ENCODE measurements at places on chromosomes 11 and 22. TPM values are rescaled to one million over a fixed set of nuclear protein-coding genes. Genes with fewer than 3 reads are reported as not detected.

DNA sequence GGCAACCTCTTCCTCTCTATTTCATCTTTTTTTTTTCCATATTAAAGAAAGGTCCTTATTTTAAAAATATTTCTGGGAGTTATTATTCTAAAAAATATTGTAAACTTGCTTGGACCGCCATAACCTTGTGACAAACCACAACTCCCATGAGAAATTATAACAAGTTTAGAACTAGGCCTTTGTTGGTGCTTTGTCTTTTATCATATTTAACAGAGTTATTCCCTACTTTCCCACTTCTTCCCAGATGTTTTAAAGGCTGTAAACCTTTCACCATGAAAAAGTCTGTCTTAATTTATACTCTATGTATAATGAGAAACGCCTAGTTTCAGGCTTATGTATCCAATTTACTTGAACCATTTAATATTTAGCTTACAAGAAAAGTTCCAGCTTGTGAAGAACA lies 3.7 kb downstream of the CTSC start:
- no peaks in the 10 kb centered on the region for H3K4me1 ChIP-seq
- no peaks in the 10 kb centered on the region for H3K27me3 ChIP-seq

- 0 out of 2 replicates have a peak, but pooled peaks cover 3% of the 10 kb centered on the region for H3K27me3 ChIP-seq
- peak; percentile 1 for DNase-seq
- H3K4me1 ChIP-seq: peaks cover 9% of the 10 kb centered on the region
- H3K27ac ChIP-seq: no peak overlapping the region
- H3K4me3 ChIP-seq: no peak overlapping the region
Measured at GRCh38 chr22:23067691-23068090, 2.6 kb upstream of the GNAZ start.

DNA sequence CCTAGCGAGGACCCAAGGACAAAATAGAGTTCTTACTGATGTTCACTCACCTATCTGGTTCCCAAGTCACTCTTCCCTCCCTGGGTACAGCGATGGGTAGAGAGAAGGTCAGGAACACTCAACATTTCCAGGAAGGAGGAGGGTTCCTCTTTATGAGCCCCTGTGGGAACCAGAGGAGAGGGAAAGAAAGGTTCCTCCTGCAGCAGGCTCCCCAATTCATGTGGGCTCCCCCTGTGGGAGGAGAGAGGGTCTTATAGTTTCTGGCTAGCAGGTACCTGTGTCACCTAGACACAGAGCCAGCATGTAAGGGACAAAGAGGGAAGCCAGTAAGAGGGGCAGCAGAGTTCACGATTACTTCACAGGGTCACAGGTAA lies 93.5 kb downstream of the DBX1 start:
- H3K36me3 ChIP-seq: peaks cover 88% of the 10 kb centered on the region
- no peak overlapping the region for H3K27ac ChIP-seq
- no peaks in the 10 kb centered on the region for H3K27me3 ChIP-seq
- DNase-seq: no peak
- H3K4me1 ChIP-seq: peaks cover 9% of the 10 kb centered on the region

DNA sequence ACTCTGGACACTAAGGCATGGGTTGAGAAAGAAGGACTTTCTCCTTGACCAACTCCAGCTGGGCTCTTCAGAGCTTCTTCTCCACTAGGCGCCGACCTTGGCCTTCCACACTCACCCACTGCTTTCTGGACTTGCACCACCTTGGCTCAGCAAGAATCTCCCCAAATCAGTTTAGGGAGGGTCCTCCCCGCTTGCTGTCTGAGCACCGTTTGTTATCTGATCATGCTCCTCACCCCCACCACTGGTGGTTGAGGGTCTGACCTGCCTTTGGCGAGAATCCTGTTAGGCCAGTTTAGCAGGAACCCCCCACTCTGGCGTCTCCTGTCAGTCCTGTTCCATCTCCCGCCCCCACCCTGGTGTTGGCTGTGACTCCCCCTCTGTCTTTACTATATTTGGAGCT lies 10.4 kb downstream of the APOL2 start:
- no peaks in the 10 kb centered on the region for H3K36me3 ChIP-seq
- no peak overlapping the region for H3K27ac ChIP-seq
- no peaks in the 10 kb centered on the region for H3K4me1 ChIP-seq
- H3K27me3 ChIP-seq: no peaks in the 10 kb centered on the region

DNA sequence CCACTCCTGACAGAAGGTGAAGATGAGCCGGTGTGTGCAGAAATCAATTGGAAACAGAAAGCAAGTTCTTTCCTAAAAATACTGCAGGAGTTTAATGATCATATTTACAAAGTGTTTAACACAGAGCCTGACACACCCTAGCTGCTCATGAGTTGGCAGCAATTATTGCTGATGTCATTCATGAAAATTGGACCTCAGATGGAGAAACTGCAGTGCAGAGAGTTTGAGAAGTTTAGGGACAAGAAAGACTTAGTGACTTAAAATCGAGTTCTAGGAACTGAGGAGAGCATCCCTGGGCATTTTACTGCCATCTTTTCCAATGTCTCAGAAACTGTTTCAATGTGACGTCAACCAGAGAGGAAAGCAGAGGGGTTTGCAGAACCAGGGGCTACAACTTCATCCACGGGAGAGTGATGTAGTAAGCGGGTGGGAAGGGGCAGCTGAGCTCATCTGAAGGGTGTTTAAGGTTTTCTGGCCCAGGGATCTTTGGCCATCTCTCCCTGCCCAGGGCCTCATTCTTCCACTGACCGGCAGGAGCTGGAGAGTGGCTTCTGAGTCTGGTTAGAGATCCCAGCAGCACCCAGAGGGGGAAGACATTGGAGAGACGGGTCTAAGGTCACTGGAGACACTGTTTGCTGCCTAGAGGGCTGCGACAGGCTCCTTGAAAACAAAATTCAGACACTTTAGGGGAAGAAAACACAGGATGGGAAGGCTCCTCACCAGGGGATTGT lies 21.1 kb upstream of the IGLL5 start:
- H3K27ac ChIP-seq: peak overlapping the region; percentile 55
- no peaks in the 10 kb centered on the region for H3K36me3 ChIP-seq
- peaks cover 40% of the 10 kb centered on the region for H3K4me1 ChIP-seq
- H3K27me3 ChIP-seq: no peaks in the 10 kb centered on the region

DNA sequence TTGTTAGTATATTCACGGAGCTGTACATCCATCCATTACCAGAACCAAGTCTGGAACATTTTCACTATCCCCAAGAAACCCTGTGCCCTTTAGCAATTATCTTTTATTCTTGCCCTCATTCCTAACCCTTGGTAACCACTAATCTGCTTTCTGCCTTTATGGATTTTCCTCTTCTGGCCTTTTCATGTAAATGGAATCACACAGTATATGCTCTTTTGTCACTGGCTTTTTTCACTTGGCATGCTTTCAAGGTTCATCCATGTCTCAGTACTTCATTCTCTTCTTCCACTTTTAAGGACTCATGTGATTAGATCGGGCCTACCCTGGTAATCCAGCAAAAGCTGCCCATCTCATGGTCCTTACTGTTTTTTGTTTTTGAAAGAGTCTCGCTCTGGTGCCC lies 11.0 kb upstream of the ZBTB44 start:
- H3K4me3 ChIP-seq: no peak overlapping the region
- H3K27me3 ChIP-seq: no peaks in the 10 kb centered on the region
- DNase-seq: no peak
- H3K4me1 ChIP-seq: no peaks in the 10 kb centered on the region
- no peaks in the 10 kb centered on the region for H3K36me3 ChIP-seq
- H3K27ac ChIP-seq: no peak overlapping the region

- no peak overlapping the region for H3K4me3 ChIP-seq
- no peaks in the 10 kb centered on the region for H3K4me1 ChIP-seq
- DNase-seq: no peak
- H3K27ac ChIP-seq: no peak overlapping the region
Measured at GRCh38 chr11:1574238-1574932, 2.3 kb upstream of the DUSP8 start.

DNA sequence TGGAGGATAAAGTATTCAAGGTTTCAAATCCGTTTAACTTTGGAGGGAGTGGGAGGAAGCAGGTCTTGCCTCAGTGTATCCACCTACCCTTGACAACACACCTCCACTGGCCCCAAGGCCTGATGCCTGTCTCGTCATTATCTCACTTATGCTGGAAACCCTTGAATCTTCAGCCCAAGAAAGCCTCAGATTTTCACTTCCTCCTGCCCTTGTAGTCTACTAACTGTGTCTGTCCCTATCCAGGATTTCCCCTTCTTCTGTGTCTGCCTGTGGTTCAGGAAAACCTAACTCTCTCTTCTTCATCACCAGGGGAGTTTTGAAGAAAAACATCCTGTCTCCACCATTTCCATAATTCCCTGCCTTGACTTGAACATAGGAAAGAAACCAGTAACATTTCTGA lies 56.1 kb downstream of the SYT9 start:
- H3K27me3 ChIP-seq: no peaks in the 10 kb centered on the region
- H3K36me3 ChIP-seq: no peaks in the 10 kb centered on the region
- no peaks in the 10 kb centered on the region for H3K4me1 ChIP-seq
- no peak for DNase-seq

DNA sequence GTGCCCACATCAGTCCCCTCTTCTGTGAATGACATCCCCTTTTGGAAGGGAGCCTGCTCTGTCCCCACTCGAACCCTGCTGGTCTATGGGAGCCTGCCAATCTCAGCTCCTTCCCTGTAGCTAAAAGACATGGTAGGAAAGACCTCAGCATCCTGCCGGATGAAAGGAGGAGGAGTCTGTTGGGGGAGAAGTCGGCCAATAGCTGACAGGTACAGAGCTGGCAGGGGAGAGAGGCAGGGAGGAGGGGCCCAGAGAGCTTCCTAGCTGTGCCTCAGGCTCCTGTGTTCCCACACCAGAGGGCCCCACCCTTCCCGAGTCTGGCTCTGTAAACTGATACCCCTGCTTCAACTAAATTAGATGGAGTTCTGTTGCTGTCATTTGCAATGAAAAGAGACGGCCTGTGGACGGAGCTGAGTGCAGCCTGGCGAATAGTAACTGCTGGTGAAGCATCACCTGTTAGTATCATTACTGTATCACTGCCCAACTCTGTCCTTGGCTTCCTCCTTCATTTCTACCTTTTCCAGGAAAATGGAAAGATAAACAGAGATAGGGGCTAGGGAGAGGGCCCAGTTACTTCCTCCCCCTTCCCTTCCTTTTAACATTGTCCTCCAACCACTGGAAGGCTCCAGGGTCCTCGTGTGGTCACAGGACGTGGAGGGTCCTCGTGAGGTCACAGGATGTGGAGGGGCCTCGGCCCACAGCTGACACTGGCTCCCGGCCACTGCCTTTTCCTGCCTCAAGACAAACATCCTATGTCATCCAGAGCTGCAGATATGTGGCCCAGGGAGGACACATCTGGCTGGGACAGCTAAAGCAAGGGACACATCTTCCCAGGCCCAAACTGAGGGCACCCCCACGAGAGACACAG lies 15.1 kb downstream of the FXYD6 start:
- H3K36me3 ChIP-seq: no peaks in the 10 kb centered on the region
- peak; percentile 76 for DNase-seq
- H3K27ac ChIP-seq: peak overlapping the region; percentile 73

DNA sequence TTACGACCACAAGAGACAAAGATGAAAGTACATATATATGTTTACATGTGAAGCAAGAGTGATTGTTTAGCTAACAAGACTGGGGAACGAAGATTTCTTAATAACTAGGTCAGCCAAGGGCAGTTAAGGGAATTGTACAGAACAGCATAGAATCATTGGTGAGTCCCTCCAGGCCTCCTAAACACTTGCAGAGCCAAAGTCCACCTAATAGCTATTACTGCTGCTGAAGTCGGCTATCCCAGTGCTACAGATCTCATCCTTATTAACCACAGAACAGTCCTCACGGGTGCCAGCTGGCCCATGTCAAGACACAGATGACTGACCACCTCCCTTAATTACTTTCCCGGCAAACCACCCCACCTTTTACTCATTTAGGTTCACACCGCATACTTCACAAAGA lies 68.5 kb upstream of the OPCML start:
- H3K36me3 ChIP-seq: no peaks in the 10 kb centered on the region
- H3K27ac ChIP-seq: no peak overlapping the region

Gene SLC22A8
- not detected for total RNA-seq

Gene SCN3B
- 2.1 TPM for total RNA-seq

Gene NCAPD3
- total RNA-seq: 75.7 TPM

Gene YAP1
- 37.5 TPM for total RNA-seq

Gene PHLDA2
- total RNA-seq: not detected

Gene LMNTD2
- 0.43 TPM for total RNA-seq

Gene VPREB1
- total RNA-seq: not detected

Gene WNT7B
- not detected for total RNA-seq

Gene MMP12
- not detected for total RNA-seq

Gene PDXP
- total RNA-seq: 48.3 TPM

Gene ZBTB16
- total RNA-seq: not detected

Measured in SJCRH30 (cell line).